Natural killer cell treated with Interleukin-12 subunit alpha and Interleukin-12 subunit beta and Interleukin-15 and Interleukin-18, amount 100 ng/mL, for 72 hours (primary cell): ENCODE measurements at places on chromosomes 13 and 19.

- DNase-seq: no peak
Observed at GRCh38 chr19:2533686-2534422, 57.9 kb downstream of the GADD45B start.

GRCh38 chr19:4370418-4371041 lies 27.2 kb downstream of the MPND start:
- no peak for DNase-seq

GRCh38 chr13:27665333-27665732 lies 43.6 kb downstream of the POLR1D start:
- no peak for DNase-seq

DNA sequence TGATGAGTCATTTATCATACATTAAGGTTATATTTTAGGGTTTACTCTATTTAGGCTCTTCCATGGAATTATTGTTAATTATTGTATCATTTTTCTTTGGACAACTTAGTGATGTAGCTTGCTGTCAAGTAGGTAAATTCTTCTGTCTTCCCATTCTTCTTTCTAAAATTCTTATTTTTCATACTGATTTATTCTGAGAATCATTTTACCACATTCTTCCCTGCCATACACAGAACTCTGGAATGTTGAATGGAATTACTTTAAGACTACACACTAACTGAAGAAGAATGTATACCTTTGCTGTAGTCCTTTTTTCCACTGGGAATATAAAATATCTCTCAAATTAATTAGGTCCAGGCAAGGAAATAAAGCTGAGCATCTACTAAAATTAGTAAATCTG lies 24.5 kb upstream of the SLC7A1 start:
- no peak for DNase-seq

- DNase-seq: no peak
Observed at GRCh38 chr13:108086678-108087077, 128.7 kb downstream of the LIG4 start.

DNA sequence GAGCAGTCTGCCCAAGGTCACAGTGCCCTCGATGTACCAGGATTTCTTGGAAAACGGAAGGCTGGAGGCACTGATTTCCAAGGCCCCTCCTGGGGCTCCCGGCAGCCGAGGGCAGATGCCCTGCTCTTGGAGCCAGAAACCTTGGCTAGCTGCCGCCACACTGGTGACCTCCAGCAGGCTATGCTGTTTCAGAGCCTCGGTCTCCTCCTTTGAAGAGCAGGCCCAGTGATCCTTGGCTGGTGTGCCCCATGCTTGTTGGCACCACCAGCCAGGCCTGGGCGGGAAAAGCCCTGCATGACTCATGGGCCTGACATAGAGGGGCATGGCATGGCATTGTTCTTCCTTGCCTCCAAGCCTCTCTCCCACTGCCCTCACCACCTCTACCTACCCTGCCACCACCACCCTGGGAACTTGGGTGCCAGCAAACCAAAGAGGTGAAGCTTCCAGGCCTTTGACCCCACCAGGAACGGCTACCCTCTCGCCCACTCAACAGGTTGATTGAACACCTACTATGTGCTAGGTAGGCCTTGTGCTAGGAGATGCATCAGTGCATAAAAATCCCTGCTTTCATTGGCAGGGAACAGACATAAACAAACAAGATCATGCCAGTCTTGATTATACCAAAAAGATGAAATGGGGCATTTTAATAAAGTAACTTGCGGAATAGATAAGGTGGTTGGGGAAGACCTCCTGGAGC lies 1.6 kb upstream of the CLEC11A start:
- DNase-seq: no peak

DNA sequence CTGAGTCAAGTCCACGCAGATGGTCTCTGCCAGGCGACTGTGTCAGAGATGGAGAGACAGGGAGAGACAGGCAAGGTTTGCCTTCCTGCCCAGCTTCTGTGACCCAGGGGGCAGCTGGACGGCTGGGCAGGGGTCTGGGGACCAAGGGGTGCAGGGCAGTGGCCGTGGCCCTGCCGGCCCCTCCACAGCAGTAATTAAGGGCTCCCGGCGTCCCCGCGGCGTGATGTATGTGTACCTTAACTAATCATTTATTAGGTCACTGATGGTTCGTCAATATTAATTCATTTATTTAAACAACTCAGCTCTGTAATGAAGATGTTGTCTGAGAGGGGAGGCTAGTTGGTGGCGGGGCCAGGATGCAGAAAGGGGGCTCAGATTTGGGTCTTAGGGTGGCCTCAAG lies 28.6 kb upstream of the TCF3 start:
- no peak for DNase-seq
